ENCODE measurements at places on chromosomes 11 and 22.

- no peak overlapping the region for H3K4me3 ChIP-seq
- H3K27me3 ChIP-seq, result no peaks in the 10 kb centered on the region
- DNase-seq, result peak; percentile 33
- no peak overlapping the region for H3K27ac ChIP-seq
- H3K36me3 ChIP-seq, result no peaks in the 10 kb centered on the region
These were observed 37.6 kb upstream of the BIRC3 start for GRCh38 chr11:102279641-102280170.

- H3K4me1 ChIP-seq, result no peaks in the 10 kb centered on the region
- no peak overlapping the region for H3K4me3 ChIP-seq
- H3K27ac ChIP-seq, result no peak overlapping the region
- no peaks in the 10 kb centered on the region for H3K27me3 ChIP-seq
These were observed 967.0 kb upstream of the FAT3 start for GRCh38 chr11:91257667-91258066.

GRCh38 chr11:11733246-11733747, 108.5 kb upstream of the USP47 start:
- peaks cover 3% of the 10 kb centered on the region for H3K27me3 ChIP-seq
- no peak for DNase-seq
- no peaks in the 10 kb centered on the region for H3K36me3 ChIP-seq
- H3K4me1 ChIP-seq, result no peaks in the 10 kb centered on the region

- H3K27ac ChIP-seq, result no peak overlapping the region
- H3K27me3 ChIP-seq, result peaks cover 5% of the 10 kb centered on the region
- H3K36me3 ChIP-seq, result no peaks in the 10 kb centered on the region
- no peaks in the 10 kb centered on the region for H3K4me1 ChIP-seq
- no peak for DNase-seq
- no peak overlapping the region for H3K4me3 ChIP-seq
These were observed 47.2 kb downstream of the BUD13 start for GRCh38 chr11:116725434-116726221.

DNA sequence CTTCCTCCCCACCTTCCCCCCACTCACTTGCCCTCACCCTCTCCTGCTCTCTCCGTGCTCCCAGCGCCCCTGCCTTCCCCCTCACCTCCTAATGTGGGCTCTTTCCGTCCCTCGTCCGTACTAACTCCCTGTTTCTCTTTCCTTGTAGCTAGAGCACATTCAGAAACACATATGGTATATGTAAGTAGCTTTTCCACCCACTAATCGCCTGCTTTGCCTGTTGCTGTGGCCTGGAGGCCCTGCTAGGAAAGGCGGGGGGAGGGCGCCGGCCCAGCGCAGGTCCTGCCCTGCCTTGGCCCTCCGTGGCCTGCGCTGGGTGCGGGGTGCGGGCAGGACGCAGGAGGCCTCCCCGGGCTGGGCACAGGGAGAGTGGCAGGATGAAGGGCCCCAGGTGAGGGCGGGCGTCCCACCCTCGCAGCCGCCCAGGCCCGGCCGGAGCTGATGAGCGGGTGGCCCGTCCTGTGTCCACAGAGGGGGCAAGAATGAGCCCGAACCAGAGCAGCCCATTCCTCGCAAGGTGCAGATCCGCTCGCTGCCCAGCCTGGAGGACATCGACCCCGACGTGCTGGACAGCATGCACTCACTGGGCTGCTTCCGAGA, 41.7 kb downstream of the MOB2 start:
- no peaks in the 10 kb centered on the region for H3K27me3 ChIP-seq
- no peak overlapping the region for H3K4me3 ChIP-seq
- DNase-seq, result no peak
- no peaks in the 10 kb centered on the region for H3K4me1 ChIP-seq
- H3K36me3 ChIP-seq, result no peaks in the 10 kb centered on the region

GRCh38 chr11:40722179-40722795, 737.2 kb downstream of the LRRC4C start:
- DNase-seq, result peak; percentile 7
- H3K27ac ChIP-seq, result no peak overlapping the region
- H3K36me3 ChIP-seq, result no peaks in the 10 kb centered on the region
- no peaks in the 10 kb centered on the region for H3K4me1 ChIP-seq
- H3K4me3 ChIP-seq, result no peak overlapping the region

DNA sequence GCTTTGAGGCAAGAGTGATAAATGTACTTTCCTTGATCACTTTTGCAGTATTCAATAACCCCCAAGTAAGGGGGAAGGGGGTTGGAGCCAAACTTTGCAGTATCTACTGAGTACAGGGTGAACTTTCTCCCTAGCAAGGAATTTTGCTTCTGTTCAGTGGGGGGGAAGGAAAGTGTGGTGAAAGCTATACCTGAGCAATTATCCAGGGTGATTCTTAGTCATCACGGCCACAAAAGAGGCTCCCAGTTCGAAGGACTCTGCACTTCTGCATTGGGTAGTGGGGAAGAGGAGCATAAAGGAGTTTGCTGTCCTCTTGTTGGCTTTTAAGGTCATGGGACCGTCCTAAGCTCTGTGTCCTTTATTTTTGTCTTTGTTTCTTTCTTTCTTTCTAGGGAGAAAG, 346.5 kb upstream of the SYN3 start:
- no peaks in the 10 kb centered on the region for H3K27me3 ChIP-seq
- no peaks in the 10 kb centered on the region for H3K36me3 ChIP-seq
- H3K4me1 ChIP-seq, result no peaks in the 10 kb centered on the region
- H3K27ac ChIP-seq, result no peak overlapping the region
- no peak for DNase-seq

- no peaks in the 10 kb centered on the region for H3K27me3 ChIP-seq
- no peak overlapping the region for H3K27ac ChIP-seq
- no peak overlapping the region for H3K4me3 ChIP-seq
- DNase-seq, result no peak
These were observed 24.5 kb downstream of the BRD1 start for GRCh38 chr22:49803134-49803533.

DNA sequence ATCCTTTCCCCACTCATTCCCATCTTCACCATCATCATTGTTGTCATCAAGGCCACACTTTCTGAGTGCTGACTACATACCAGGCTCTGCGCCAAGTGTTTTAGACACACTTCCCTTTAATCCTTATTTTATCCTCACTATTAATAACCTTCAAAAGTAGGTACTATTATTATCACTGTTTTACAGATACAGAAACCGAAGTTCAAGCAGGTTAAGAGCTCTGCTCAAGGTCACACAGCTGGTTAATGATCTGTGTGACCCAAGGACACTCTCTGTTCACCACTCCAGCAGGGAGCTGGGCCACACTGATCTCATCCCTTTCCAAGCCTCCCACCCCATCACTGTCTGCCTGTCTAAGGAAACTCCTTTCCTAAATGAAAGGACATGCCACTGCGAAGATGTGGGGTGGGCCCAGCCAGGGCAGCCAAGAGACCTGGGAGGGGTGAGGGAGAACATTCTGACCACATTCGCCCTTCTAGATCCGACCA, 17.2 kb upstream of the TSKU start:
- peaks cover 26% of the 10 kb centered on the region for H3K4me1 ChIP-seq
- no peak overlapping the region for H3K27ac ChIP-seq
- H3K36me3 ChIP-seq, result no peaks in the 10 kb centered on the region
- no peak for DNase-seq
- H3K4me3 ChIP-seq, result no peak overlapping the region

GRCh38 chr11:12829131-12829530, 154.9 kb downstream of the TEAD1 start:
- DNase-seq, result peak; percentile 43
- no peak overlapping the region for H3K4me3 ChIP-seq
- no peaks in the 10 kb centered on the region for H3K27me3 ChIP-seq

DNA sequence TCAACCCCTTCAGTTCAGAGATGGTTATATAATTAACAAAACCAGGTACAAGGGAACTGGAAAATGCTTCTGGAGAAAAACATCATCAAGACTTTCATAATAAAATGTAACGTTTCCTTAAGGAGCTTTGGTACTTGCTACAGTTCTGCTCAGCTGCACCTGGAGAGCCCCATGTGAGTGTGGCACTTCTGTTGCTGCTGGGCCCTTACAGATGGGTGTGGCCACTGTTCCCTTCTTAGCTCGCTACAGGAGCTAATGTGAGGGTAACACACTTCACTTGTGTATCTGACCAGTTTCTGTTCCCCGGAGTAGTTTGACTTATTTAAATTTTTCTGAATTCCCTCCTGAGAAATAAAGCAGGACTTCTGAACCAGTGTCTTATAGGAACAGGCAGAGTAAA, 4.0 kb downstream of the POU2AF3 start:
- no peaks in the 10 kb centered on the region for H3K36me3 ChIP-seq
- H3K4me3 ChIP-seq, result no peak overlapping the region
- peaks cover 28% of the 10 kb centered on the region for H3K27me3 ChIP-seq
- no peak overlapping the region for H3K27ac ChIP-seq
- no peak for DNase-seq

- DNase-seq, result no peak
- no peaks in the 10 kb centered on the region for H3K27me3 ChIP-seq
- no peaks in the 10 kb centered on the region for H3K36me3 ChIP-seq
- H3K4me1 ChIP-seq, result no peaks in the 10 kb centered on the region
- no peak overlapping the region for H3K27ac ChIP-seq
- H3K4me3 ChIP-seq, result no peak overlapping the region
These were observed 29.8 kb upstream of the EED start for GRCh38 chr11:86214710-86215109.

- no peaks in the 10 kb centered on the region for H3K4me1 ChIP-seq
- no peaks in the 10 kb centered on the region for H3K27me3 ChIP-seq
- H3K4me3 ChIP-seq, result no peak overlapping the region
- no peak for DNase-seq
- no peak overlapping the region for H3K27ac ChIP-seq
- H3K36me3 ChIP-seq, result no peaks in the 10 kb centered on the region
These were observed 268.6 kb upstream of the SESN3 start for GRCh38 chr11:95499516-95500135.

DNA sequence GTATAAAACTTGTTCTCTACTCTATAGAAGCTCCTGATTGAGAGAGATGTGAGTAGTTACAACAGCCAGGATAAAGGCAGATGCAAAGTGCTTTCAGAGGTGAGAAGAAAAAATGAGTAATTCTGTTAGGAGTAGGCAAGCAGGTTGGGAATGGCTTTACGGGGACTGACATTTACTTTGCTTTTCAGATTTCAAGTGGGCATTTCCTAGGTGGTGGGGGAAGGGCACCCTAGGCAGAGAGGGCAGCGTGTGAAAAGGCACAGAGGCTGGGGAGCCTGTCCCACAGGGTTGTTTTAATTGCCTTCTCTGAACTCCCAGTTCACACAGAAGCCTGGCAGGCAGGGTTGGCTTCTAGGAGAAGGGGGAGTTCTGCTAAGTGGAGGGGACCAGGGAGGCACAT, 106.5 kb downstream of the NAV2 start:
- no peaks in the 10 kb centered on the region for H3K27me3 ChIP-seq
- no peak for DNase-seq
- no peak overlapping the region for H3K27ac ChIP-seq

DNA sequence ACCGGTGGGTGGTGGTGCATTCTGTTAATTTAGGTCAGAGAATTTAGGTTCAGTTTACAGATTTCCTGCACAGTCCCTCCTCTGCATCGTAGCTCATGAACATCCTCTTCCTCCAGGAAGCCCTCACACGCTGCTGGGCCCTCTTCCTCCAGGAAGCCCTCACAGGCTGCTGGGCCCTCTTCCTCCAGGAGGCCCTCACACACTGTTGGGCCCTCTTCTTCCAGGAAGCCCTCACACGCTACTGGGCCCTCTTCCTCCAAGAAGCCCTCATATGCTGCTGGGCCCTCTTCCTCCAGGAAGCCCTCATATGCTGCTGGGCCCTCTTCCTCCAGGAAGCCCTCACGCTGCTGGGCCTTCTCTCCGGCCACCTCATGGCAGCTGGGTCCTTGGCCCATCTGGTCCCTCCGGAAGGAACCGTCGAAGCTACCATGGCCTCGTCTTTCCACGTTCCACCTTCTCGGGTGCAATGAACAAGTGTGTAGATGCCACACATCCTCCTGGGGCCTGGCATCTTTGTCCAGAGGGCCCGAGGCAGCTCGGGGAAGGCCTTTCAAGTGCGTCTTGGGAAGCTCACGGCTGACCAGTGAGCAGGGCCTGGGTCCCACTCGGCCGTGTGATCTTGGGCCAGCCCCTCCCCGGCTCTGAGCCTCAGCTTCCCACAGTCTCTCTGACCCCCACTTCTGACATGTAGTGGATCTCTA, 58.9 kb upstream of the PPARA start:
- H3K27me3 ChIP-seq, result no peaks in the 10 kb centered on the region
- no peak overlapping the region for H3K27ac ChIP-seq
- H3K36me3 ChIP-seq, result peaks cover 49% of the 10 kb centered on the region
- no peak overlapping the region for H3K4me3 ChIP-seq

GRCh38 chr11:26997378-26997777, 3.5 kb downstream of the FIBIN start:
- no peaks in the 10 kb centered on the region for H3K27me3 ChIP-seq
- H3K27ac ChIP-seq, result no peak overlapping the region
- H3K4me3 ChIP-seq, result no peak overlapping the region
- H3K4me1 ChIP-seq, result no peaks in the 10 kb centered on the region
- no peak for DNase-seq

DNA sequence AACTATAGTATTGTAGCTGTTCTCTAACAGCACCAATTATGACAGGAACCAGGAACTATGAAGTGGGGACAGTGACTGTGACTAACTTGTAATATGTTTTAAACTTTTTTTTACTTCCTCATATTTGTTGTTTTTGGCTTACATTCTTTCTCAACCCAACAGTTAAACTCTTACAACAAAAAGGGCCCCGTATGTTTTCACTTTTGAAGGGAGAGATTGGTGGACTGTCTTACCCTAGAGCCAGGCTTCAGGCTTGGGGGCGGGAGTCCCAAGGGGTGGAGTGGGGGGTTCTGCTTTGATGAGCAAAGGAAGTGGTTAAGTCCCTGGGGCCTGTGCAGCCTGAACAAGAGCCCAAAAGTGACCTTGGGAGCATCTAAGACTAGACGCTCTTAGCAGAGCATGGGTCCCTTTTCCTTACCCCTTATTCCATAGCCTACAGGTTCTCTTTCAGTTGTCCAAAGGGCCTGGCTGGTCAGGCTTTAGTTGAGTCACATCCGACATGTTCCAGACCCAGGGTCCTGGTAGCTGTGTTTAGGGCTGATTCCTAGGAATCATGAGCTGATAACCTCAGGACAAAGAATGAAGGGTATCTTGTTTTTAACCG, 38.8 kb downstream of the STIM1 start:
- no peaks in the 10 kb centered on the region for H3K27me3 ChIP-seq
- H3K27ac ChIP-seq, result no peak overlapping the region
- DNase-seq, result peak; percentile 15
- no peak overlapping the region for H3K4me3 ChIP-seq
- H3K4me1 ChIP-seq, result peaks cover 5% of the 10 kb centered on the region

DNA sequence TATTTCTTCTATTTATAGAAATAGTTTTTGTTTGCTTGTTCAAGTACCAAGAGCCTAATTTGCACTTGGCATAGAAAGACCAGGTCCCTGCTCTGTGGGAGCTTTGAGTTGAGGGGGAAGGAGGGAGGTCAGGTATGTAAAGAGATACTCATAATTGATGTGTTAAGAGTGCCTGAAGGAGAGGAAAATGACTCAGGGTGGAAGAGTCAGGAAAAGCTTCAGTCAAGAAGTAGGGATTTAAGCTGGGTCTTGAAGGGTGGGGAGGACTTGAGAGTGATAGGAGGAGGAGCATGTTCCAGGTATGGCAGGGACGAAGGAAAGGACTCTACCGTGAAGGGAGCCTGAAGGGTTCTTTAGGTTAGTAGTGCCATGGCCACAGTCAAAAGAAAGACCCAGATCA, 9.0 kb downstream of the RBX1 start:
- DNase-seq, result no peak
- H3K4me3 ChIP-seq, result no peak overlapping the region
- H3K27me3 ChIP-seq, result no peaks in the 10 kb centered on the region

- no peaks in the 10 kb centered on the region for H3K36me3 ChIP-seq
- H3K4me1 ChIP-seq, result no peaks in the 10 kb centered on the region
- no peak for DNase-seq
- no peaks in the 10 kb centered on the region for H3K27me3 ChIP-seq
- H3K27ac ChIP-seq, result no peak overlapping the region
- no peak overlapping the region for H3K4me3 ChIP-seq
These were observed 43.2 kb downstream of the MACROD1 start for GRCh38 chr11:64122411-64123410.

GRCh38 chr11:90241414-90241813, 18.6 kb upstream of the CHORDC1 start:
- no peaks in the 10 kb centered on the region for H3K36me3 ChIP-seq
- H3K4me3 ChIP-seq, result no peak overlapping the region
